ENCODE measurements at places on chromosomes 12 and 14.

DNA sequence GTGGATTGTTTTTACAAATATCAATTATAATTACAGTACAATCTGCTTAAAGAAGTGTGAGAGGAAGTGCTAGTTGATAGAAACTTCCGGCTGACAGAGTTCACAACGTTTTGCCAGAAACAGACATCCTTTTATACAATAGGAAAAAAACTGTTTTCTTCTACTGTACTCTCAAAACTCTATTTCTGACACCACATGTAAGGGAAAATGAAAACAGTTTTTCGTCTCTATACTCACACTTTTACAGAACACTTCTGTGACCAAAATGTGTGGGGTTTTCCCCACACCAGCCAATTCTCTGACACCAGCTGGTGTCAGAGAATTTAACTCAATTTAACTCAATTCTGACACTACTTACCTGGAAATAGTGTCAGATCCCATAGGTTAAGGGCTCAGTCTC, 24.2 kb upstream of the HIF1A start:
- no peak for DNase-seq

DNA sequence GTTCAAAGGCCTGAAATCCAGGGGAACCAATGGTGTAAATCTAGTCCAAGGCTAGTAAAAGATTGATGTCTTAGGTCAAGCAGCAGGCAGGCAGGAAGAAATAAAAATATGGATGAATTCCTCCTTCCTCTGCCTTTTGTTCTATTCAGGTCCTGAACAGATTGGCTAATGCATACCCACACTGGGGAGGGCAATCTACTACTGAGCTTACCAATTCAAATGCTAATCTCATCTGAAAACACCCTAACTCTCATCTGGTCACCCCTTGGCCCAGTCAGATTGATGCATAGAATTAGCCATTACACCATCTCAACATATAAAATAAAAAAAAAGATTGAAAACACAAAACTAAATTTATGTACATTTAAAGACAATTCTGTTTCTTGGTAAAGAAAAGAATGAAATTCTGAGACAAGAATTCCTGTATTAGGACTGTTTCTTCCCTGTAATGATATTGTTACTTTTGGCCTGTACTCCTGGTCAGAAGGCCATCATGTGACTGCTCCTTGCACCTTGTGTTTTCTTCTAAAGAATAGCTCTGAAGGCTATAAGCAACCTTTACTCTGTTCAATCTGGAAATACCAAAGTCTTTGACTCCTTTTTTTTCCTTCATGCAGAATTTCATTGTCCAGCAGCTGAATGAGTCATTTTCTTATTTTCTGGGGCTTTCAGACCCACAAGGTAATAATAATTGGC, 19.9 kb downstream of the CLEC6A start:
- DNase-seq: no peak

DNA sequence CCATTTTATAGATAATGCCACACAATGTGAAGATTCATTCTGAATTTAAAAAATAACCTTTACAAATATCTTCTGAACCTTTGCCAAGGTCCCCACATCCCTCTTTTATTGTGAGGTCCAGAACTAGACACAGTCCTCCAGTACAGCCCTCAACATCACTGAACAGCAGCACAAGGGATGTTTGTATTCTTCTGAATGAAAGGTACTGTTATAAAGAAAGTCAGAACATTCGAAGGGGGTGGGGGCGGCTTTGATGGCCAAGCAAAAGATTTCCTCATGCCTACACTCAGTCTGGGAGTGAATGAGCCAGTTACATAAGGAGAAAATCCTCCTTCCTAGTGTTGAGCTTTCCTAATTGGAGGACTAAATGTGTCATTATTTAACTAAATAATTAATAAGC, 77.3 kb downstream of the PPM1A start:
- DNase-seq: no peak

GRCh38 chr12:98741556-98742265, 96.6 kb downstream of the APAF1 start:
- DNase-seq: no peak

DNA sequence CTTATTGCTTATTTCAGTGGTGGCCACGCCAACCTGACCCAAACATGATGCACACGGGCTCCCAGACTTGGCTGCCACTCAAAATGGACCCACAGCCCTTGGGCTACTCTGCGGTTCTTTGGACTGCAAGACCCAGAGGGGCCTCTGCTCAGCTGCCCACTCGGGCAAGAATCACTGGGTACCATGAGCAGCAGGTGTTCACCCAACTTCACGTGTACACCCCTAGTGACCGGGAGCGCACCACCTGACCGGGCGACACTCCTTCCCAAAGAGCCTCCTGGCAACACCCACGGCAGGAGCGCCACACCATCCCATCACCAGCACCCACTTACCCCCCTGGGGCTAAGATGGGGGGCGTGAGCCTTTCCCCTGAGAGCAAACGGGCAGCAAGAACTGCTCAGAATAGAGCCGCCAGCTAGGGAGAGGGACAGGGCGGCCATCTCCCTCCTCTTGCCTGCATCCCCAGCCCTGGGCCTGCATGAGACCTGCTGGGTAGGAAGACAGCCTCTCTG, 32.0 kb downstream of the CCNK start:
- no peak for DNase-seq

DNA sequence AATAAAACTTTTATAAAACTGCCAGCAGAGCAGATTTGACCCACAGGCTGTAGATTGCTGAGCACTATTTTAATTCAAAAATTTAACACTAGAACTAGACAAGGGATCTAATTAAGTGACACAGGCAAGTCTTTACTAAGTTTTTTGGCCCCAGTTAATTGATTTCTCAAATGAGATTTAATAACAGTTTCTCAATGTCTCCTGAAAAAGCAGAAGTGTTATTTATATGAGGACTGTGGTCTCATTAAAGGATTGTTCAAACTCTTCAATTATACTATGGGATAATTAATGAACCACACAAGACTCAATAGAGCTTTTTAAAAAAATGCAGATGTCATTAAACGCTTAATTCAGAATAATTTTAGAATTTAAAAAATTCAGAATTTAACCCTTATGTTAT, 1.9 kb downstream of the HEATR5A start:
- no peak for DNase-seq

GRCh38 chr14:103871596-103872480, 24.5 kb upstream of the PPP1R13B start:
- DNase-seq: peak; percentile 51

DNA sequence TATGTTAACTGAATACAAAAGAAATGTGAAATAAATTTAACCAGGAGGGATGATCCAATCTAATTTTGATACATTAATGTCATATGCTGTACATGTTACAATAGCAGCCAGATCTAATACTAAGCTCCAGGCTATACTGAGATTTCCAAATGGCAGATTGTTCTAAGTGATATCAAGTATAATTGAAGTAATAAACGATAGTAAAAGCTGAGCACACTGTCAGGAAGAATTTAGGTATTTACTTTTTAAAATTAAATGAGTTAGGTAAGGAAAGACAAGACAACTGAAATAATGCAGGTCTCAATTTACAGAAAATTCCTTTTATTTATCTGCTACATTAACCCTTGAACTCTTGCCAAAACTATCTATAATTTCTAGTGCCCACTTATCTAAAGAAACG, 39.9 kb downstream of the INSM2 start:
- DNase-seq: no peak

DNA sequence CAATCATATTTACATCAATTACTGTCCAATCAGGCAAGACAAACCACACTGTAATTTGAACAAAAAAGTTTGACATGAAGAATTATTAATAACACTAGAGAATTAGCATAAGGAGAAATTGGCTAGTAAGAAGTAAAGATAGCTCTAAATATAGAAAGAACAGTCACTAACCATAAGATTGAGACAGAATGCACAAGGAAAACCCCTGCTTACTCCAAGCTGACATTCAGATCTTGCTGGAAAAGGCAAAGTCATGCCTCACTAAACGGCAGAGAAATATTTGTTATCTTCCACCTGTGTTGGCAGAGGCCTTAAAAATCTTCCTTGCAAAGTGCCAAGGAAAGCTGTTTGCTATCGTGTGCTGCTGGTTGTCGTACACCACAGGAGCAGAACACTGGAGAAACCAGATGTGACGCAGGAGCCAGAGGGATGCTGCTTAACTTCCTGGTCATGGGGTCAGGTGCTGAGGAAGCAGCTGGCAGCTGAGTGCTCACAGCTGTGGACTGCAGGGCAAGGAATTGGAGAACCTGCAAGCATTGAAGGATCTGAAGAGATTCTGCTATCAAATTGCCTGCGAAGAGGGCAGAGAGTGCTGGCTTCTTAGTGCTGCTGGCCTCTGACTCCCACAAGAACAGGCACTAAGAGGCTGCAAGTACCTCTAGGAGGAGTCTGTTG, 1323.3 kb downstream of the LRFN5 start:
- no peak for DNase-seq

GRCh38 chr14:81366214-81366613, 33.9 kb downstream of the STON2 start:
- DNase-seq: no peak

- DNase-seq: no peak
These were observed 38.9 kb upstream of the KTN1 start for GRCh38 chr14:55540847-55541773.

GRCh38 chr12:14157088-14157747, 175.8 kb upstream of the GRIN2B start:
- DNase-seq: no peak

DNA sequence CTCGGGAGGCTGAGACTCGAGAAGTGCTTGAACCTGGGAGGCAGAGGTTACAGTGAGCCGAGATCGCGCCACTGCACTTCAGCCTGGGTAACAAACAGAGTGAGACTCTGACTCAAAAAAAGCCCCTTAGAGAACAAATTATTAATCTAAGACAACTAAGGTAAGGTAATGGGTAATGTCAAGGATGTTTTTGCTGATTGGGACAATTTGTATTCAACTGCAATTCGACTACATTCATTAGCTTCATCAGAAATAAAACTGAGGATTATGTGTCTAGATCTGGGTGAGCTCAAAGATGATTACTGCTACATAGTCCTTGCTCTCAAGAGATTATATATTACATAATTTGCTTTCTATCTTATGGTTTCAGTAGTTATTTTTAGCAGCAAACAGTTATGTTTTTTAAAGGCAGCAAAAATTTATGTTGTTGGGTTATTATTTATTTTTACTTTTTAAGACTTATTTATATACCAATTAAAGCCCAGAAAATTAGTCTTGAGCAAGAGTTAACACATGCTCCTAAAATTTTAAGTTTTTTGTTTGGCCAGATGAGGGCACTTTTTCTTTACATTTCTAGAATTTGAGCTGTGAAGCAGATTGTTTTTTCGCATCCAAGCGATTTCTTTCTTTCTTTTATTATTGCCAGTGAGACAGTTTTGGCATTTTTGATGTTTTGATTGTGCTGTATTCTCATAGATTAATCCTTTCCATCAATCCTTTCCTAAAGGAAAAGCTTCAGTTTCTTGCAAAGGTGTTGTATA, 52.3 kb downstream of the PLEKHA5 start:
- no peak for DNase-seq

DNA sequence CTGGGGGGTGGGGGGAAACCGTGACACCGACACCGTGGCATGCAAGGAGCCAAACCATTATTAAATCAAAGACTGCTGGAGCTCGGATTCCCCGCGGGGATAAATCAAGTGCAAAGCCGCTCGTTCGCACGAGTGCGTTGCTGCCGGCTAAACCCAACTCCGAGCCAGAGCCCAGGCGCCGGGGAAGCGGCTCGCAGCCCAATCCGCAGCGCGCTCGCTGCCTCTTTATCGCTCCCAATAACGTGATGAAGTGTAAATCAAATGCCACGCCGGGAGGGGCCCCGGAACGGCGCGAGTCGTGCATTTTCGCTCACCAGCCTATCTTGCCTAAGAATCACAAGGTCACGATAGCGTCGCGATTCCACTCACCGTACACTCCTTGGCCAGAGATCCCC, 1.3 kb downstream of the MDGA2 start:
- DNase-seq: no peak

- no peak for DNase-seq
These were observed 15.5 kb downstream of the DCAF5 start for GRCh38 chr14:69137416-69137815.

Data from stimulated activated CD8-positive, alpha-beta memory T cell treated with anti-CD3 and anti-CD28 coated beads, Interleukin-4, amount 100 ng/mL, for 1 hour (primary cell).